Stimulated activated CD8-positive, alpha-beta memory T cell treated with anti-CD3 and anti-CD28 coated beads, Interleukin-4, amount 100 ng/mL, for 48 hours (primary cell): ENCODE measurements at places on chromosomes 16 and 17.

- DNase-seq: peak; percentile 28
These were observed 134.6 kb downstream of the GAS7 start for GRCh38 chr17:10063730-10064241.

GRCh38 chr17:6506679-6507231 is 49.6 kb downstream of the PITPNM3 start:
- DNase-seq: no peak

GRCh38 chr17:38459567-38459966 is 31.3 kb downstream of the ARHGAP23 start:
- DNase-seq: no peak

DNA sequence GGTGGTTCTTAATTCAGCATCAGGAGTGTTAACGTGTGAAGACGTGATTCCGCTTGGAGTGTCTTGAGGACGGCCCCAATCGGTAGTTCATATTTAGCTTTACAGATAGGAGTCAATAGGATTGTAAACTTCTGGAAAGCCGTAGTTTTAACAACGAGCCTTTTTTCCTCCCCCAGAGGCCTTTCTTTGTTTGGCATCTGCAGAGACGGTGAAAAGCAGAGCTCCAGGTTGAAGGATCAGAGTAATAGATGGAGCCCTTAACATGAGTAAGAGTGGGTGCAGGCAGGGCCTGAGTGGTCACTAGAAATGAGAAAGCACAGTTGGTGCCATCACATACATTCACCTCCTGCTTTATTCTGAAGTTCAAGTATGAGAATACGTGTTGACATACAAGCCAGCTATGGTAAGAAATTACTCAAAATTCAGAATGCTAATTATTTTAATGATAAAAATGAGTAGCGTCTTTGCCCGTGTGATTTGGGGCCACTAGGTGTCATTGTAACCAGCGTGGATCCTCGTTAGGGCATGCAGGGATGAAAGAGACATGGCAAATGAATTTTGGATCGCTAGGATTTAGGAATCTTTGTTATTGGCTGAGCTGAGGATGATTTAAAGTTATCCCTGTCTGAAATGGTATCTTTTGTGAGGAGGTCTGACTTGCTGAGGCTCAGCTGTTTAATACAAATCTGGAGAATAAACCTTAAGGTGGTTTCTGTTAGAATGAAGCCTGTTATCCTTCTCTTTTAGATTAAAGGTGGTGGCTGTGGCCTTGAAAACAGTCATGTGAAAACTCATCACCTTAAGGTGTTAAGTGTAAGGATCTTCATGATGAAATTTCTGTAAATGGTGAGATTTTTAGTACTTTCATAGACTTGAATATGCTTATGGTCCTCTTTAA is 18.6 kb downstream of the PRCD start:
- DNase-seq: no peak

DNA sequence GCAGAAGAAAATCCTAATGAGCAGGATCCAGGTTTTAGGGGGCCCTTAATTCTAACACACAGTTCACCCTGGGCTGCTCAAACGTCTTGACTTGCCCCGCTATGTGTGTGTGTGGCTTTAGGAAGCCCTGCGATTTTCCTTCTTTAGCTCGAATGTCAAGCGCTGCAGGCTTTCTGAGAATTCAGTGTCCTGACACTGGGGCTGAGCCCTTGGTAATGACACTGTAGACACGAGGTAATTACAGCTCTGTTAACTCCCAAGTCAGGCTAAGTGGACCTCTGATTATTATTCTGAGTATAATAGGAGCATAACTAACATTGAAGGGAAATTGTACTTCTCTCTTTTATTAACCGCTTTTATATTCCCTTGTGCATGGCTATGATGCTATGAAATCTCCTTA is 202.1 kb downstream of the RBFOX1 start:
- no peak for DNase-seq

DNA sequence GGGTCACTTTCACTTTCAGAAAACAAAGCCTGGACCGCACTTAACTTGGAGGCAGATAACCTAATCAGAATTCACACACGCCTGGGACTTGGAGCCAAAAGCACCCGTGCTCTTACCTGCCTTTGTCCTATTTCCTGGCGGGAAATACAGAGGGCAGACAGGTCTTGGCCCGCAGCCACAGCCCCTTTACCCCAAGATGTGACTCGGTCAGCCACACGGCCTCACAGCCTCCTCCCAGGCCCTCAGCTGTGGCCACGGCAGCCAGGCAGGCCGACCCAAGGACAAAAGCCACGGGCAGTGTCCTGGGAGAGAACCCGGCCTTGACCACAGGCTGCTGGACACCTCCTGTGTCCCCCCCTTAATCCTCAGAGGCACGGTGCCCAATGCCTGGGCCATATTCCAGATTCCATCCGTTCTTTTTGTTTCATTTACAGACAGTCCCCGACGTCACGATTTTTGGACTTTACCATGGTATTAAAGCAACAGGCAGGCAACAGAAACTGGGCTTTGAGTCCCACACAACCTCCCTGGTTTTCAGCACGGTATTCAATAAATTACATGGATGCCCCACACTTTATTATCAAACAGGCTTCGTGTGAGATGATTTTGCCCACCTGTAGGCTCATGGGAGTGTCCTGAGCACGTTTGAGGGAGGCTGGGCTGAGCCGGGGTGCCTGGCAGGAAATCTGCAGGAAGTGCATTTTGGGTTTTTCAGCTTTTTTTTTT is 30.1 kb upstream of the GAA start:
- no peak for DNase-seq

DNA sequence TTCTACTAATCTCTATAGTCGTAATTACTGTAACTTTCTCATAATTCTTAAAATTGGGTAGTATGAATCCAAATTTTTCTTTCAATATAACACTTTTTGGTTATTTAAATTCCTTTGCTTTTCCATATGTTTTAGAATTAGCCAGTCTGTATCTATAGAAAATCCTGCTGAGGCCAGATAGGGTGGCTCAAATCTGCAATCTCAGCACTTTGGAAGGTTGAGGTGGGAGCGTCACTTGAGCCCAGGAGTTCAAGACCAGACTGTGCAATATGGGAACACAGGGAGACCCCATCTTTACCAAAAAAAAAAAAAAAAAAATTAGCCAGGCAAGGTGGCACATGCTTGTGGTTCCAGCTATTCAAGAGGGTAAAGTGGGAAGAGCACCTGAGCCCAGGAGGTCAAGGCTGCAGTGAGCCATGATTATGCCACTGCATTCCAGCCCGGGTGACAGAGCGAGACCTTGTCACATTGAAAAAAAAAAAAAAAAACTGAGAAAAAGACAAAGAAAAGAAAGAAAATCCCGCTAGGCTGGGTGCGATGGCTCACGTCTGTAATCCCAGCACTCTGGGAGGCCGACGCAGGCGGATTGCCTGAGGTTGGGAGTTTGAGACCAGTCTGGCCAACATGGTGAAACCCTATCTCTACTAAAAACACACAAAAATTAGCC is 9.3 kb downstream of the TERF2 start:
- DNase-seq: peak; percentile 13

DNA sequence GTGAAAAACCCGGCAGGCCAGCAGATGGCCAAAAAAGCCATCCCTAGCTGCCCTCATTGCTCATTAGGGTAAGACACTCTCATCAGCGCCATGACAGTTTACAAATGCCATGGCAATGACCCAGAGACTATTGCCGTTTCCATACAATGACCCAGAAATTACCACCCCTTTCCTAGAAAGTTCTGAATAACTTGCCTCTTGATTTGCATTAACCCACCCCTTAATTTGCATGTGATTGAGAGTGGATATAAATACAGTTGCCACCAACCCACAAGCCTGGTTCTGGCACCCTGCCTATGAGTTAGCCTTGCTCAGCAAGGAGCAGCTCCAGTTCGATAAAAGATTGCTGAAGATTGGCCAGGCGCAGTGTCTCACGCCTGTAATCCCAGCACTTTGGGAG is 16.1 kb upstream of the C16orf54 start:
- no peak for DNase-seq

- no peak for DNase-seq
These were observed 582.1 kb downstream of the RBFOX1 start for GRCh38 chr16:7914748-7915147.

- DNase-seq: no peak
These were observed 68.5 kb downstream of the CDC27 start for GRCh38 chr17:47120521-47121095.

DNA sequence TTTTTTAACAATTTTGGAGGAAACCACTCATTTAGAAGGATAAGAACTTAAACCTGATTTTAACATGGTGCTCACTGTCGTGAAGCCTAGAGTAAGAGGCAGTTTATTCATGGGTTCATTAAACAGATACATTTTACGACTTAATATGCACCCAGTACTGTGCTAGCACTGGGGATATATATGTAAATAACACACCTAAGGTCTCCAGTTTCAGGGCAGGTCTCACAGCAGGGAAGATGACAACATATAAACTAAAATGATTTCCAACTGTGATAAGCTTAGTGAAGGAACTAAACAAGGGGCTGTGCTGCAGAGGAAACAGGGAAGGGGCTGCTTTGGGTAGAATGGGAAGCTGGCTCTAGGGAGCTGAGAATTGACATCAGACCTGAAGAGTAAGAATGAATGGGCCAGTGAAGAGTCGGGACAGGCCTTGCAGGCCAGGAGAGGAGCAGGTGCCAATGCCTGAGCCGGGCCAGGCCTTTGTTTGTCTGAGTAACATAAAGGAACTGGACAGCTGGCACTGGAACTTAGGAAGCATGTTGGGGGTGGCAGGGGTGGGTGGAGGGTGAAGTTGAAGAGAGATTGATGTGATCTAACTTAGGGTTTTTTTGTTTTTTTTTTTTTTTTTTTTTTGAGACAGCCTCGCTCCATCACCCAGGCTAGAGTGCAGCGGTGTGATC is 12.1 kb downstream of the NT5M start:
- DNase-seq: no peak

DNA sequence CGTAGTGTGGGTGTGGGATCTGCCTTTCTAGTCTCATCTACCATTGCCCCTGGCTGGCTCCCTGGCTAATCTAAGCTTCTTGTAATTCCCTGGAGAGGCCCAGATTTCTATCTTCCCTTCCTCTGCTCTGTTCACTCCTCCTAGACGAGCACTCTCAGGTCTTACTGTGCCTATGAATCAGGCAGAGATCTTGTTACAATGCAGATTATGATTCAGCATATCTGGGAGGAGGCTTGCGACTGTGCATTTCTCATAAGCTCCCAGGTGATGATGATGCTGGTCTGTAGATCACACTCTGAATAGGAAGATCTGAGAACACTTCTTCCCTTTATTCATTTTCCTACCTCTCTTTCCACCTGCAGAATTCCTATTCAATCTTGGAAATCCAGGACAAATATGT is 200.1 kb downstream of the CBLN1 start:
- no peak for DNase-seq

DNA sequence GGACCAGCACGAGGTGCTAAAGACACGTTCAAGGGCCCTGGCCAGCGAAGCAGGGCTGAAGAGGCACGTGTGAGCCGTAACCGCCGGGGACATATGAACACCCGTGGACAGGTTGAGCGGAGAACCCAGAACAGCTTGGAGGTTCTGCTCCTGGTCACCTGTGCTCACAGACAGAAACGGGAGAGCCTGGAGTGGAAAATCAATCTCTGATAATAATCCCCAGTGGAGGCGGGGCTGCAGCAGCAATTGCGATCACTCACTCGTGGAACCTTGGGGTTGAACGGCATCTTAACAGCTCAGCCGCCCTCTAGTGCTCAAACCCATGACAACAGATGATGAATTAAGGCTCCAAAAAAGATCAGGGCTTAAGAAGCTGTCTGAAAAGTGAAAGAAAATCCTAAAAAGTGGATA is 25.6 kb downstream of the WIPI1 start:
- DNase-seq: peak; percentile 48

DNA sequence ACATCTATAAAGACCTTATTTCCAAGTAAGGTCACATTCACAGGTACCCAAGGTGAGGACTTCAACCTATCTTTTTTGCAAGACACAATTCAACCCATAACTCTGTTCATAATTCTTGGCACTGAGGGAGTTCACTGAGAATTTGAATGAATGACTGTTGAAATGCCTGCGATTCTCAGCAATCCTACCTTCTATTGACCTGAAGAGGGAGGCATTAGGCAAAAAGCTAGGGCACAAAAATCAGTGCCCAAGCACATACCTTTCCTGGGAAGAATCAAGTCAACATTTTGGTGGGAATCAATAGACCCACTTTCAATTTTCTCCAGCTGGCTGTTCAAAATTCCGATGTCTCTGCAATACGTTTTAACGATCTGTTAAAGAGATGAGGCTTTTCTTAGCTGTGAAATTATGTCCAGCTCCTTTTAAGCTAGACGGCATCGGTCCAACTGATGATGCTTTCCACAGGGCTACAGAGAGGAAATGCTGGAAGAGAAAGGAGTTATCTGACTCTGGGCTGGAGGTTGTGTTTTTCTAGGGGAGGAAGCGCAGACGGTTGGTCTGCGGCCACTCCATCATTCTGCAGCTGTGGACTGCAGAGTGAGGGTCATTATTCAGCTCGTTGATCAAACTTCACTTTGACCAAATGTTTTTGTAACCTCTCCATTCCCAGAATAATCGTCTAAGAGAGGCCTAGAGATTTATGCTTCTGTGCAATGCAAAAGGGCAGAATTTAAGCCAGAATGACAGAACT is 25.2 kb downstream of the BCO1 start:
- no peak for DNase-seq

DNA sequence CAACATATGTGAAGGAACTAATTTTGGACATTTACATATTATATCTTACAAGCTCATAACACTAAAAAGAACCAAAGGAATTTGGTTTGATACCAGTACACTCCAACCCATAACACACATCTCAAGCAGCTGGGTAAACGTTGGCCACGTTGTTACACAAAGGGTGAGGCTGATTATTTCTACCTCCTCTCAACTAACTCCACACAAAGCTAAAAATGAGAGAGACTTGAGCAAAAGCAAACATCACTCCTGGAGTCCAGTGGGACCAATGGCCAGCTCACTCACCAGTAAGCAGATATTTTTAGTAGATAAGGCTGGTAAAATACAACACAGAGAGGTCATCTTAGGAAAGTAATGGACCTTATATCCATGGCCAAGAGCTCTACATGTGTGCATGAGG is 207.6 kb downstream of the MRTFB start:
- DNase-seq: no peak

DNA sequence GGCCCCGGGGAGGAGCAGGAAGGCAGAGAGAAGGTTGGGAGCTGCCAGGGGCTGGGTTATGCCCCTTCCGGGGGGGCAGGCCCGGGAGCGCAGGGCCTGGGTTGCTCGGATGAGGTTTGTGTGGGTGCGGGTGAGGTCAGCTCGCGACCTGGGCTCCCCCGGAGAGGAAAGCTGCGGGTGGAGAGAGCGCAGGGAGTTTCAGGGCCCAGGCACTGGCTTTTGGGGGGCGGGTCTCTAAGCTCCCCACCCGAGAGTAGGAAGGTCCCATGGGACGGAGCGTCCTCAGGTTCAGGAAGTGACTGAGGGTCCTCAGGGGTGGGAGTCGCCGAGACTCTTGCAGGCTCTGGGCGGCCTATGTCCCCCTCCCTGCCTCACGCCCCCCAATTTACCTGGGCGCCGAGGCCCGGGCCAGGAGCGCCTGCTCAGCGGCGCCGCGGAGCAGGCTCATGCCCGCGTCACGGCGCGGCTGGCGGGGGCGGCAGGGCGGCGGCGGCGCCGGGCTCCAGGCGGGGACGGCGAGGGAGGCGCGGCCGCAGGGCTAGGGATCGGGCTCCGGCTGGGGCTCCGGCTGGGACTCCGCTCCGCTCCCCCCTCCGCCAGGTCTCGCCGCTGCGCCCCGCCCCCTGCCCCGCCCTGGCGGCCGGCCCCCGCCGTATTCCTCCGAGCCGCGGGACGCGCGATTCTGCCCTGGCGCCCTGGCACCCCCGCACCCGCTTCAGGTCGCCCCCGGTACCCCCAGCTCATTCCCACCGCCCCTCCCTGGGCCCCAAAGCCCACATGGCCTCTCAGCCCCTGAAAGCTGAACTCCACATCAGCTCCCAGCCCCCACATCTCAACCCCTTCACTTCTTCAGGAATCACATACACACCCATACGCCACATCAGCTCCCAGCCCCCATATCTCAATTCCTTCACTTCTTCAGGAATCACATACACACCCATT is at the start of gene DOK4:
Gene DOK4, minus strand, starts transcription at position 578 of the 942 bp plus-strand sequence. CDS start 6,986 bp downstream, outside the sequence.
- DNase-seq: peak; percentile 89
